ENCODE measurements at places on chromosomes 2 and 18. TPM values are rescaled to one million over a fixed set of nuclear protein-coding genes. Genes with fewer than 3 reads are reported as not detected.

DNA sequence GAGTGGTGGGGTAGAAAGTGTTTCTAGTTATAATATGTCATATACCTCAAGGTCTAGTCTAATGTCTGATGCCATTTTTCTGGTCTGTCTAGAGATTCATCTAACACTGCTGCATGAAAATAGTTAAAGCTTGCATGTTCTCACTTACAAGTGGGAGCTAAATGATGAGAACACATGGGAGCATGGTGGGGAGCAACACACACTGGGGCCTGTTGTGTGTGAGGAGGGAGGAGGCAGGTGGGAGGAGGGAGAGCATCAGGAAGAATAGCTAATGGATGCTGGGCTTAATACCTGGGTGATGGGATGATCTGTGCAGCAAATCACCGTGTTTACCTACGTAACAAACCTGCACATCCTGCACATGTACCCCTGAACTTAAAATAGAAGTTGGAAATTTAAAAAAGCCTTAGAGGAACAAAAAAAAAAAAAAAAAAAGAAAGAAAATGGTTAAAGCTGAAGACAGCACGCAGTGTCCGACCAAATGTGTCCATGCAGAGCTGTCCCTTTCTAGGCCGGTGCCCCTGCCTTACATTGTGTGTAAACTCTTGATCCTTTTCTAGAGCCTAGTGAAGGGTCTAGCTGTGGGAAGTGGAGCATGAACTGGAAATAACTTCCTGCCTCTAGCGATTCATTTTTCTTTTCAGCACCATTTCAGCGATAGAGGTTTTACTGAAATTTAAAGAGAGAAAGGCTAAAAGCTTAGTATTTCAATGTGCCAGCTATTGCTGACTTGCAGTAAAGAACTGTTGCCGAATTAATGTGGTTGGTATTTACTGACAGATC, 94.0 kb downstream of the FMNL2 start:
- no peak for DNase-seq

DNA sequence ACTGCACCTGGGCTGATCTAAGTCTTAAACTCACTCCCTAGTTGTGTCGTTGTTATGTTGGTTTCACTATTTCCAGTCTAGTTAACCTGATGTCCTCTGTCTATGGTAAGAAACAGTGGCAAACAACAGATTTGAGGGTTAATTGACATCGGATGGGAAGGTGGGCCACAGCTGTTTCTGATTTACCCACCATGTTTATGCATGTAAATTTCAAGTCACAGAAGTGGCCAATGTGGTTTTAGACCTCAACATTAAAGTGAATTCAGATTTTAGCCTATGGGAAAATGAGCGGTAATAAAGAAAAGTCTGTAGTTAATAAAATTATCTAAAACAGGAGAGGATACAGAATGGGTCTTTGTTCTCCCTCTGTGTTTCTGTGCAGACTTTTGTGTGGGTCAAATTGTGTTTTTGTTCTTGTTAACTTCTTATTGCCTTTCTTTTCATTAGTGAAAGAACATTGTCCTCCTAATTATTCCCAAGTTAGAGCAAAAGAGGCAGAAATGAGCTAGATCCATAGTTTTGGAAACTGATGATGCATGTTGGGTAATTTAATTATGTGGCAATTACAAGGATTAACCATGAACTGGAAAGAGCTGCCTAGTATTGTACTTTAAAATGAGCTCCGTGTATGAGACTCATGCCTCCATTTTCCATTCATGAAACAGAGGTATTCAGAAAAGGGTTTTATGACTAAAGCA, 83.2 kb downstream of the LAMA3 start:
- DNase-seq: no peak

- DNase-seq: no peak
Measured at GRCh38 chr2:217806482-217806765, 196.4 kb downstream of the TNS1 start.

SPEG gene
- total RNA-seq: 76.6 TPM
